RKO (cell line): ENCODE measurements at places on chromosomes 12 and 14.

- no peak for DNase-seq
Measured at GRCh38 chr14:60707858-60708257, 16.3 kb downstream of the SIX4 start.

DNA sequence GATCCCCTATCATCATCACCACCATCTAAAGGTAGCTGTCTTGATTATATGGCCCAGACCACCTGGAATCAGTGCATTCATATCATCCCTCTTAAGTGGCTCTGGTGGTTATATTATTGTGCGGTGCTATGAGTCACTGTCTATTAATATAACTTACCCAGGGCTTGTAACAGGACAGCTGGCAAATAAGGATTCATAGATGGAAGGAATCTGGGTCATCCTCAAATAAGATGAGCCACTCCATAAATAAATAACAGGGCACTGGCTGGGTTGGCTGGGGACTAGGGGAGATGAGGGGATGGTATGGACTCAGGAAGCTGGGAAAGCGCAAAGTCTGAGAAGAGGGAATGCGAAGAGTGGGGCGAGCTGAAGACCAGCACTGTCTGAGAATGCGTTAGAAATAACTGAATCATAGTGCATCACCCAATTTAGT, 216.1 kb downstream of the NUAK1 start:
- DNase-seq, result peak; percentile 8

- DNase-seq, result no peak
Measured at GRCh38 chr14:21220874-21221477, 48.3 kb downstream of the HNRNPC start.

- no peak for DNase-seq
Measured at GRCh38 chr14:81341370-81341769, 58.8 kb downstream of the STON2 start.

- peak; percentile 55 for DNase-seq
Measured at GRCh38 chr12:18224745-18225144, 36.6 kb upstream of the PIK3C2G start.
